ENCODE measurements at places on chromosomes 13 and 19. TPM values are rescaled to one million over a fixed set of nuclear protein-coding genes. Genes with fewer than 3 reads are reported as not detected.

Gene RFPL4A
- total RNA-seq = not detected

Gene NLRP5
- total RNA-seq = not detected

Gene CRB3
- total RNA-seq = 49.9 TPM

Gene IZUMO4
- 2.2 TPM for total RNA-seq

Gene CEACAM6
- 249 TPM for total RNA-seq

Gene PSG2
- total RNA-seq = not detected

Gene KLK14
- not detected for total RNA-seq

Gene ATP8A2
- 0.22 TPM for total RNA-seq

Gene CEACAM16
- not detected for total RNA-seq

Gene NUDT19
- 16.9 TPM for total RNA-seq

Gene FGF14
- total RNA-seq = 2.5 TPM

Gene C5AR1
- total RNA-seq = 13.5 TPM

Gene IGFL1
- total RNA-seq = not detected

Gene GPR12
- not detected for total RNA-seq

Gene PTGER1
- total RNA-seq = 1.2 TPM

Gene CATSPERD
- total RNA-seq = not detected

Gene TTC9B
- not detected for total RNA-seq

Gene HSH2D
- 23.0 TPM for total RNA-seq

Gene KCNC3
- total RNA-seq = 0.49 TPM

Gene KIR3DL2
- 0.22 TPM for total RNA-seq

Gene LIG4
- 11.7 TPM for total RNA-seq

Gene VPS36
- 71.3 TPM for total RNA-seq

Gene TRPM4
- 274 TPM for total RNA-seq

Gene PTGIR
- total RNA-seq = 2.1 TPM

All from mucosa of descending colon (tissue), 3 donors.